ENCODE measurements at places on chromosomes 7 and 10.

GRCh38 chr7:4066206-4066605, 615.9 kb upstream of the FOXK1 start:
- DNase-seq: no peak

- no peak for DNase-seq
These were observed 11.3 kb upstream of the NOBOX start for GRCh38 chr7:144414815-144415214.

- DNase-seq: no peak
These were observed 57.0 kb downstream of the SEC61G start for GRCh38 chr7:54701982-54702381.

DNA sequence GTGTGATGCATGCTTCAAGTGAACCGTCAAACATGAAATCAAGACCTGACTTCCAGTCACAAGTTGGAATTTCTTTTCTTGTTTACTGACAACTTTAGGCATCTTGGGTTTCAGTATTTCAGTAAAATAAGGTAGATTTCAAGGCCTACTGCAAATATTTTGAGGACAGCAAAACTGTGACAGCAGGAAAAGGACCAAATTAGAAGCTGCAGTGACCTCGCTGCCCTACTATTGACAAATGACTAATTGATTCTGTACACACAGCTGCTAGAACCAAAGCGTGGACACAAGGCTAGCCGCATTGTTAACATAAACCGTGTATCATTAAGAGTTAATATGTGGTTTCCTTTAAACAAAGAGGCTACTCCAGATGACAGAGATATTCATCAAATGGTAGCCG, 105.7 kb upstream of the SEC61G start:
- DNase-seq: no peak

DNA sequence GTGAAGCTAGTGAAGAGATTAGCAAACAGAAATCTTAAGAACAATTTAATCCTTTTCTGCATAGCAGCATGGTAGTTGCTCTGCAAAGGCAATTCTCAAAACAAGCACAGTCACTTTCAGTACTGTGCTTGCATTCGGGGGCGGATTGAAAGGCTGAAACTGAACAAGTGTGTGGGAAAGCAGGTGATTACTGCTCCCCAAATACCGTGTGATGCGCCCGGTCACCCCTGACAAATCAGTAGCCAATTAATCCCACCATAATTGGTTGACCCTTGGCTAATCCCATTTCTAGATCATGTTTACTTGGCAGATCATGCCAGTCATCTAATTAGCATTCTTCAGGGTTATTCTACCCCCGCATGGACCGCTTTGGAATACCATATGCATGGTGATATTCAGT, 76.5 kb upstream of the ADRB1 start:
- no peak for DNase-seq

- no peak for DNase-seq
These were observed 63.3 kb downstream of the C10orf143 start for GRCh38 chr10:130047336-130047735.

GRCh38 chr10:18254692-18255091, 114.5 kb downstream of the CACNB2 start:
- no peak for DNase-seq

DNA sequence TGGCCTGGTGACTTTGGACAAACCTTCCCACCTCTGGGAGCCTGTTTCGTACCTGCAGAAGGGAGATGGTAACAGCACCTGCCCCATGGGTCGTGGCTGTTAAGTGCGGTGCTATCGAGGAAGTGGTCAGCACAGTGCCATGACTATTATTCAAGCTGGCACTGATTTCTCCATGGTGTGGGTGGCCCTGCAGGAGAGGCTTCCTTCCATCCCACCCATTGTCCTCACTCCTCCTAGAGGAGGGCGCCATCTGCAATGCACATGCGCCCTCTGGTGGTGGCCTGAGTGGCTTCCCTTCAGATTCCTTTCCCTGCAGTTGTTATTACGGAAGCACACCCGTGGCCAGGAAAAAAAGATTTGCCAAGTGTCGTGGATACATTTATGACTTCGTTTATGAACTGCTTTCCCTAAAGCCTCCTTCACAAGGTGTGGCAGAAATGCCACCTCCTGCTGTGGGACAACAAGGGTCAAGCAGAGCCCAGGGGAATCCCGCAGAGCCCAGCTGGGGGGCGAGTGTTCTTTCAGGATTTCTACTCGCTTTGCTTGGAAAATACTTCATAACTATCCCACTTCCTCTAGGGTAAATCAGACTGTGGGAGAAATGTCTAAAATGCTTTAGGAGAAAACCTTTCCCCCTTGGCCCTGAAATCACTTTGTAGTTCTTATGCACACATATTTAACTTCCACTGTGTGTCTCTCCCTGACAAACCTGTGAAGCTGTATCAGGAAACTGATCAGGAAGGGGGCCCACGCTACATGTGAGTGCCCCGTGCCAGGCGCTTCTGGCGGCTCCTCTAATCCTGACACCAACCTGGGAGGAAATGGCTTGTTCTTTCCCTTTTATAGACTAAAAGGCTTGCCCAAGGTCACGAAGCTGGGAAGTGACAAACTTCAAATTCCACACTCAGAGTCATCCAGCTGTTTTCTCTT, 98.0 kb upstream of the ANLN start:
- DNase-seq: peak; percentile 74

DNA sequence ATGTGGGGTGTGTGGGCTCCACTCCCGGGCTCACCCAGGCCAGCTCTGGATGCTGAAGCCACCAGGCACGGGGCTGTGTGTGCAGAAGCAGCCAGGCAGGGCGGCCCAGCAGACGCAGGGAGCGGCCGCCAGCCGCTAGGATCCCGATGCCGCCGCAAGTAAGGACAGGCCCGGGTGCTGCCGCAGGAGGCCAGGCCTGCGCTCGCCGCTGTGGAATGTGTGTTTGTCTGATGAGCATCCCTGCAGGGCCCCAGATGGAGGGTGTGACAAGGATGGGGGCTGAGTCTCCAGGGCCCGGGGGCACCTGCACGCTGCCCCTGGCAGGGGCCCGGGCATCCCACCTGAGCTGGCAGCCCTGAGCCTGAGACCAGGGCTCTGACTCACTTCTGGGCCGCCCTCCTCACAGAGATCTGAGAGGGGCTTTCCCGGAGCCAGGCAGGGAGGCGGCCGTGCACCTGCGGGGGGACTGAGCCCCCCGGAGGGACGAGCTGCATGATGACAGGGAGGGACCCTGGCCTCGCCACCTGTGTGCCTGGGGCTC, 101.5 kb downstream of the FOXL3 start:
- no peak for DNase-seq

DNA sequence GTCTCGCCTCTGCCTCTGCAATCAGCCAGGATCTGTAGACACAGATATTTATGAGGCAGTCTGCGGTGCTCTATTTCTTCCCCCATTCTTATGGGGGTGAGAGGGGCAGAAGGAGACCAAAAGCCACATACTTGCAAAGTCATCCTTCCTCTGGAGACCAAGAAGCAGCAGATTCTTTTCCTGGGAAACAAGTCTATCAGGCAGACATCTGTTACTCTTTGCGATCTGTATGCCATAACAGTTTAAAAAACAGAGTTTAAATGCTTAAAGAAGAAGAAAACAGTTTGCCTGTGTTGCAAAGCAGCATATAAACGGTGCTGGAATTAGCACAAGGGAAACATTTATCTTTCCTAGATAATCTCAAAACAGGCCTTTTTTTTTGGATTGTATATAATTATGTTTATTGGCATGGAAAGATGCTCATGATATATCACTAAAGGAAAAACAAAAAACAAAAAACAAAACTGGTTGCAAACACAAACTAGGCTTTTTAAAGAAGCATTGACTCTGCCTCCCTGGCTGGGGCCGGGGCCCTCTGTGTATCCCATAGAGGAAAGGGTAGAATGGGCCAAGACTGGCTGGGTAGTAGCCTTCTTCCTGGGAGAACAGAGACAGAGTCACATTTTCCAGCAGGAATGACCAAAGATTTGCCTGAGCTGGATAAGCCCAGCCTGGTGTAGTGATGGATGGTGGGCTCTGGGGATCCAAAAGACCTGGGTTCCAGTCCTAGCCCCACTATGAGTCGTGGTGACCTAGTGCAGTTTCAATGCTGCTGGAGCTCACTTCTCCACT, 50.4 kb downstream of the RGS10 start:
- DNase-seq: no peak
